ENCODE measurements at places on chromosomes 2 and 18.

GRCh38 chr18:2171840-2172625 is 399.3 kb downstream of the METTL4 start:
- no peak for DNase-seq

DNA sequence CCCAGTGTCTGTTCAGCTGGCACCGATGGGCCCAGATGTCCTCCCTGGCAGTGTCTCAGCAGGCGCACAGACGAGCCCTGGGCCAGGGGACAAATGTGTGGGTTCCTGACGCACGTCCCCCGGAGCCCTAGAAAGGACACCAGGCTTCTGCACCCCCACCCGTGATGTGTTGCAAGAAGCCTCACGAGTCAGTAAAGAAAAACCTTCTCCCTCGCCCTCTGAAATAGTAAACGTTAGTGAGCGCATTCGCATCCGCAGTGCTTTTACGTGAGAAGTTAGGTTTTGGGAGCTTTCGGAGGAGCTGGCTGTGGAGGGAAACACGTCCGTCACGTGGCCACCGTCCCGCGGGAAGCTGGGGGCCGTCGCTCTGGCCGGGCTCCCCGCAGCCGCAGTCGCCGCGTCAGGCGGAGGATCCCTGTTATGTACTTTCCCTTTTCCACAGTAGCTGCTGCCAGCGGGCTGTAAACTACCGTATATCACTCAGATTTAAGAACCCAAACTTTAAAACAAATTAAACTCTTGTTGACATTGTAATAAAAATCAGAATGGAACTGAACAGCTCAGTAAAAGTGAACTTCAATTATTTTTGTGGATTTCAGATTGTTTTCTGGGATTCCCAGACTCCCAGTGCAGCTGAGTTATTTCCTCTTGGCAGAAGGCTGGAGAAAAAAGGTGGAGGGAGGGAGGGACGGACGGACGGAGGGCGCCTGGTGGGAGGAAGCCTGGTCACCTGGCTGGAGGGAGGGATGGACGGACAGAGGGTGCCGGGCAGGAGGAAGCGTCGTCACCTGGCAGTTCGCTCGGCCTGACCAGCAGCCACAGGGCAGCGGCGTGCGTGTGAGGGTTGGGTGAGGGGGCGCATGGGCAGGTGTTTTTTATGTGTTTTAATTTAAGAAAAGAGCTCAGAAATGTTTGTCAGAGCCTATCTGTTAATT is 112.1 kb downstream of the NFATC1 start:
- peak; percentile 48 for DNase-seq

DNA sequence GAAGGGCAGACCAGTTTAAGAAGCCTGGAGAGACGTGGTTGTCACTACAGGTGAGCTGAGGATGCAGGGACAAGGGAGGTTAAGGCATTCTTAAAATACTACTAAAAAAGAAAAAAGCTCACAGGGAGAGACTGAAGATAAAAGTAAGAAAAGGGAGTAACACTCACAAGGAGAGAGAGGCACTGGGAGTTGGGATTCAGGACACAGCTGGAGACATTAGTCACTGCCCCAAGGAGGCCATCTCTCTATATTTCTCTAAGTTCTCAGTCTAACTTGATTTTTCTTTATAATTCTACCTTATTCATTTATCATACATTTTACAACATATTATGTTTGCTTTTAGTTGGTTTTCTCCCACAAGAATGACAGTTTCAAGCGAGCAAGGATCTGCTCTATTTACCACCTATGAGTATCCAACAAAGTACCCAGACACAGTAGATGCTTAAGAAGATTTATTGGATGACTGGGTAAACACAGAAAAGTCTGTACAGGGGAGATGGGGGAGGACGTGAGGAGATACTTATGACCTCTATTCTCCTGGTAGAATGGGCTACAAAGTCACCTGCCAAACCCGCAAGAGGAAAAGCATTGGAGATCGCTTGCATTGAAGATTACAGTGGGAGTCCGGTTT is 2.2 kb downstream of the SERPINE2 start:
- peak; percentile 40 for DNase-seq

DNA sequence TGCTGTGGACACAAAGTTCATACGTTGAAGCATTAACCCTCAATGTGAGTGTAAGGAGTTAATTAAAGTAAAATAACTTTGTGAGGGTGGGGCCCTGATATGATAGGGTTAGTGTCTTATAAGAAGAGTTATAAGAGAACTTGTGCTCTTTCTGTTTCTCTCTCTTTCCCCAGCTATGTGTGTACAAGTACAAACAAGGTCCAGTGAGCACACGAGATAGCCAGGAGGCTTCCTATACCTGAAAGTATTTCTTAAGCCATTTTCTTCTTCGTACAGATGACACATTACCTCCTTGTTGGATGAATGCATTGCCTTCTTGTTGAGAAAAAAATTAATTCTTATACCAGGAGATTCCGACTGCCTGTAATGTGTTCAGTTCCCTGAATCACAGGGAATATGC is 301.2 kb downstream of the PARD3B start:
- DNase-seq, result no peak

- DNase-seq, result peak; percentile 8
Measured at GRCh38 chr2:106020032-106020431, 174.1 kb downstream of the UXS1 start.

DNA sequence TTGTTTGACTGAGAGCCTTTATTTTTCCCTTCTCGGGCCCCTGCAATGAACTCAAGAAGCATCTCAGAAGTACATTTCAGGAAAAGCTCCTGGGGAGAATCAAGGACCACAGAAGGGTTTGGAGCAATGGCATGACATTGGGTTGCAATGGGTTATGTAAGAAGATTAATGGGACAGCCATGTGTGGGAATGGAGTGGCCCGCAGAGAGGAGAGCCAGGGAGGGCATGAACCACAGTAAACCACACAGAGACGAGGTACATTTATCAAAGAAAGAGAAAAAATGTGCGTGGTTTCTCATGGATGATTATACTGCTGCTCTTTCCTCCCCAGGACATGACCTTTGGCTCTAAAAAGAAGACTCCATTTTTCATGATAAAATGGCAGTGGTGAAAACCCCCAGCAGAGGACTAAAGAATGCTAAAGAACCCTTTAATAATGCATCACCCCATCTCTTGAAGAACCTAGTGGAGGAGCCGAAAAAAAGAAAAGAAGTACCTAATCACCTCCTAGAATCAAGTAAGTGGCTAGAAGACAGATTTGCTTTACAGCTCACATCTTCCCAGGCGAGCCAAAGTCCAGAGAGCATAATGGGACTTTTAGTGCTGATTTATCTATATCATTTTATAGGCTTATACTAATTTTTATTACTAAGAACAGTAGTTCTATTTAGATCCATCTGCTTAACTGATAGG is 1.7 kb downstream of the CFAP221 start:
- peak; percentile 13 for DNase-seq

- no peak for DNase-seq
Measured at GRCh38 chr2:21787941-21788340, 664.2 kb downstream of the TDRD15 start.

GRCh38 chr2:222703091-222703490 is 31.6 kb downstream of the MOGAT1 start:
- no peak for DNase-seq

GRCh38 chr2:234702731-234703225 is 205.9 kb upstream of the ARL4C start:
- no peak for DNase-seq

DNA sequence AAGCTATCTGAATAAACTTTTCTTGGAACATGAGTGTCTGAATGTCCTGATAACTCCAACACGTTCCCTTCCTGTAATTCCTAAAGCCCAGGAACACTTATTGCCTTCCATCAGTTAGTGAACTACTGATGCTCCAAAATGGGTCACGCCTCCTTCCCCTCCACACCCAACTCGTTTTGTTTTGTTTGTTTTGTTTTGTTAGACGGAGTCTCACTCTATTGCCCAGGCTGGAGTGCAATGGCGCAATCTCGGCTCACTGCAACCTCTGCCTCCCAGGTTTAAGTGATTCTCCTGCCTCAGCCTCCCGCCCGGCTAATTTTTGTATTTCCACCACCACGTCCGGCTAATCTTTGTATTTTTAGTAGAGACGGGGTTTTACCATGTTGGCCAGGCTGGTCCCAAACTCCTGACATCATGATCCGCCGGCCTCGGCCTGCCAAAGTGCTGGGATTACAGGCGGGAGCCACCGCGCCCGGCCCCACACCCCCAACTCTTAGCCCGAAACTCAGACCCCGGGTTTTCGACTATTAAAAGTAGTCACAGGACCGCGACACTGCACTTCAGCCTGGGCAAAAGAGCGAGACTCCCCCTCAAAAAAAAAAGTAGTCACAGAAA is 774 bp downstream of the IER3IP1 start:
- DNase-seq, result no peak

GRCh38 chr2:175111200-175111657 is 56.8 kb downstream of the ATF2 start:
- peak; percentile 58 for DNase-seq

DNA sequence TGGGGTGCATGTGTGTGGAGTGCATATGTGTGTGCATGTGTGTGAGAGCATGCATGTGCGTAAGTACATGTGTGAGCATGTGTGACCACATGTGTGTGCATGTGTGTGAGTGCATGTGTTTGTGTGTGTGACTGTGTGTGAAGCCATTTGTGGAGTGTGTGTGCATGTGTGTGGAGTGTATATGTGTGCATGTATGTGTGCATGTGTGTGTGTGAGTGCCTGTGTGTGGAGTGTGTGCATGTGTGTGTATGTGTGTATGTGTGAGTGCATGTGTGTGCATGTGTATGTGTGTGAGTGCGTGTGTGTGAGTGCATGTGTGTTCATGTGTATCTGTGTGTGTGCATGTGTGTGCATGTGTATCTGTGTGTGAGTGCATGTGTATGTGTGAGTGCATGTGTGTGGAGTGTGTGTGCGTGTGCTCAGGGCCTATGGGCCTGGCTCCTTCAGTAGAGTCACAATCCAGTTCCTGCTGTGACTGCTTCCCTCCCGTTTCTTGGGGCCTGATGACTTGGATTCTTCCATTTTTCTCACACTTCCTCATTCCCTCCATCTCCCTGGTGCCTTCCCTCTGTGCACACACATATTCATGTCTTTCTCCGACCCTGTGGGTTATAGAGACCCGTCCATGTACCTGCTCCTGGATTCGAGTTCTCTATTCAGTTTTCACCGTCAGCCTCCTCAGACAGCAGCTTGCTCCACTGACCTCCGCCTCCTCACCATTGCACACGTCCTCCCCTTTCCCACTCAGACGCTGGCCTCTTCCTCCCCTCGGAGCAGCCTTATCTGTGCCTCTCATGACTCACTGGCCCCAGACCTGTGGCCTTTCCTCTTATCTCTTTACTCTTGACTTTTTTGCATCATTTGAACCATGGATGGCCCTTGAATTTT is 25.2 kb downstream of the TOGARAM2 start:
- DNase-seq, result no peak

DNA sequence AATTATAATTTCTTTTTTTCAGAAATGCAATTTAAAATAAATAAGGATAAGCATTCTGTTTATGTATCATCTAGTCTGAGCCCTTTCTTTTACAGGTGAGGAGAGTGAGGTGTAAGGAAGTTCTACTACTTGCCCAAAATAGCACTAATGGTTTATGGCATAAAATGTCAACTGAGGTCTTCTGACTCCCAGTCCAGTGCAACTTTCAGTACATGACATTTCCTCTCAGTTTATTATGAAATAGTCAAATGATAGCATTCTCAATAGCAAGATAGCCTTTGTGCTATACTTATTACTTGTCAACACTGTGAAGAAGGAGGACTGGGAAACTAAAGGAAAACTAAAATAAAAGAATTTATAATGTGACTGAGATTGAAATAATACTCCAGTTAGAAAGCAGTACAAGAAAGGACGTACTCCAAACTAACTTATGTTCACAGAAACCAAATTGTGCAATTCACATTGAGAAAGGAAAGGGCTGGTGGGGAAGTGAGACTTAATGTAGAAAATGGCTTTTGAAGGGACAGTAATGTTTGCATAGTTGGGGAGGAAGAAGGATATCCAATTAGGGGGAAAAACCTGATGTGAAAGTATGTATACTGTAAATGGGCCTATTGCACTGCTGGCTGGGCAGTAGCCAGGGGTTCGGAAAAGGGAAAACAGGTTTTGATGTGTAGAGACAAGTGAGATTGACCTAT is 166.7 kb upstream of the ZEB2 start:
- no peak for DNase-seq

DNA sequence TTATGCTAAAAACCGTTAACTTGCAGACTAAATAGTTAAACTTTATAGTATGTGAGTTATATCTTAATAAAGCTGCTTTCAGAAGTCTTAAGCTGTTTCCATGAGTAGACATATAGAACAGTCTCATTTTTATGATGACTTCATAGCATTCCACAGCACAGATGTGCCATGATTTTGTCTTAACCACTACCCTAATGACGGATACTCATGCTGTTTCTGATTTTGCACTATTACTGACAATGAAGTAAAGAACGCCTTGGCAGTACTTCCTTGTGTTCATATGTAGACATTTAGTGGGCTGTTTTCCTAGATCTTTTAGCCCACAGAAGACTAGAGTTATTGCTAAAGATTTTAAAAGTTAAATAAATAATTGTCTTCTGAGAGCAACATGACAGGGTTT is 175.6 kb upstream of the RAB6C start:
- DNase-seq, result no peak

- DNase-seq, result peak; percentile 91
Measured at GRCh38 chr2:201149064-201149820, 33.3 kb downstream of the CFLAR start.

GRCh38 chr2:118309257-118309945 is 221.1 kb downstream of the INSIG2 start:
- no peak for DNase-seq

DNA sequence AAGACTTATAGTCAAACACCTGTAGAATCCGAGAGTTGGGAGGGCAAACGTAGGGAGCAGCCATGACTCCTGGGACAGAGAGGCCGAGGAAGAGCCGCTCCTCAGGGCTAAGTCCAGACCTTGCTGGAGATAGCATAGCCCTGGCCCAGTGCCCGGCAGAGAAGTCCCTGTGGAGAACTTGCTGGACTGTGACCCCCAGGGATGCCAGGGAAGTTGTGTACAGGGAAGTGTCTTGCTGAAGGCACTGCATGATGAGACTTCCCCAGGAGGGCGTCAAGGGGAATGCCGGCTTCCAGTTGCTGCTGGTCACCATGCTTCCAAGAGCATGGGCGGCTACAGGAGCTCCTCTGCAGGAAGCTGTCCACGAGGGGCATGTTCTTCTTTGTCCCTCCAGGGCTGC is 8.6 kb upstream of the CNDP1 start:
- DNase-seq, result no peak

GRCh38 chr2:109637749-109638570 is 23.8 kb downstream of the SOWAHC start:
- no peak for DNase-seq

DNA sequence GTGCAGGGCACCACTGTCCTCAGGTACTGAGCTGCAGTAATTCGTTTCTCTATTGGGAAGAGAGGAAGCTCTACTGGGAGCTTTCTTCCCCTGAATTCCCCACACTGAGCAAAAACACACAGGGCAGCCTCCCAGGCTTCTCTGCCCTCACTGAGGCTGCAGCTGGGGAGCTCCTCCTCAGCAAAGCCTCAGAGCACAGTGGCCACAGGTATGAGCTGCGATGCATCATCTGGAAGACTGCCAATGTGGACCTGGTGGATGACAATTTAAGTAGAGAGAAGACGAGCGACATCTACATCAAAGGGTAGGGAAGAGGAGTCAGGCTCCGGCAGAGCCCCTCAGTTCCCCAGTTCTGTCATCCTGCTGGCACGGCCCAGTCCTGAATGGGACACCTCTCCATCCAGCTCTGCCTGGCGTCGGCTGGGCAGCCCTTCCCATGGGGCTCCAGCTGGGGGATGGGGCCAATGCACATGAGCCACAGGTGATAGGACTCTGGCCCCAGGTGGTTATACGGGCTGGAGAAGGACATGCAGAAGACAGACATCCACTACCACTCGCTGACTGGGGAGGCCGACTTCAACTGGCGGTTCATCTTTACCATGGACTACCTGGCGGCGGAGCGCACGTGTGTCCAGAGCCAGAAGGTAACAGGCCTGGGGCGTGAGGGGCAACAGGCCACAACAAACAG is 37.6 kb downstream of the LMAN2L start:
- DNase-seq, result no peak

Data from astrocyte of the spinal cord (primary cell).